ENCODE measurements at places on chromosomes 7 and 10.

DNA sequence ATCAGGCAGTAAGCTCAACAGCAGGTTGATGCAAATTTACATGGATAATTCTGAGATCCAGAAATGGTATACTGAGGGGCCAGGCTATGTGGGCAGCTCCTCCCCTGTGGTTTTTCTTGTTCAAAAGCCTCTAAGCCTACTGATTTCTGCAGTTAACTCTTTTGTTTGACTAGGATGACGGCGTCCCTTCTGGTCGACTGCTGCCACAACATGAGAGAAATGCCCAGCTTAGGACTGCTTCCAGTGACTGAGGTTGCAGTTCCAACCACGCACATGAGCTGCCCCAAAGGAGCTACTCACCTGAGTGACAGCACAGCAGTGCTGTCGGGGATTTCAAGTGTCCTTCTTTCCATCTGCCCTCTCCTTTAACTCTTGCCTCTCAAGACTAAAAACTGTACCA, 973.0 kb upstream of the GHITM start:
- DNase-seq = no peak

- no peak for DNase-seq
Observed at GRCh38 chr10:102630663-102631062, 13.6 kb upstream of the TRIM8 start.

DNA sequence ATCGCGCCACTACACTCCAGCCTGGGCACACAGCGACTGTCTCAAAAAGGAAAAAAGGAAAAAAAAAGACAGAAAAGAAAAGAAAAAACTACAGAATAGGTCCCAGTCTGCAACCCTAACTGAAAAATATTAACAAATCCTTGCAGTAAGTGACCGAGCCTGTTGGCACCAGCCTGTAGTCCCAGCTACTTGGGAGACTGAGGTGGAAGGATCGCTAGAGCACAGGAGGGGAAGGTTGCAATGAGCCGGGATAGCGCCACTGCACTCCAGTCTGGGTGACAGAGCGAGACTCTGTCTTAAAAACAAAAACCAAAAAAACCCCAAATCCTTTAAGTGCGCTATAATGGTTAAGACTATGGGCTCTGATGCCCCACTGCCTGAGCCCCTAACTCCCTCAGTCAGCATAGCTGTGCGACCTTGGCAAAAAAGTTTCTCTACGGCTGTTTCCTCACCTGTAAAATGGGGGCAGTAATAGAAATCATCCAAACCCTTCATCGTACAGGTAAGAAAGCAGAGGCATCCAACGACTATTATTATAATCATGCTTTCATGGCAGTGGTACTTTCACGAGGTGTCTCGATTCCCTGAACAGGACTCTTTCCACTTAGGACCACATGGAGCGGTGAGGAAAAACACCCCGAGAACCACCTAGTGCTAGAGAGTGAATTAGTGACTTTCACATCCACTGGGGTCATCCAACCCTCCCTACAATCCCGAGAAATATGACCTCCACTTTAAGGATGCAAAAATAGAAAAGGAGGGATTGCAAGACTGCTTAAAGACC, 755 bp downstream of the TOMM7 start:
- DNase-seq = peak; percentile 24

DNA sequence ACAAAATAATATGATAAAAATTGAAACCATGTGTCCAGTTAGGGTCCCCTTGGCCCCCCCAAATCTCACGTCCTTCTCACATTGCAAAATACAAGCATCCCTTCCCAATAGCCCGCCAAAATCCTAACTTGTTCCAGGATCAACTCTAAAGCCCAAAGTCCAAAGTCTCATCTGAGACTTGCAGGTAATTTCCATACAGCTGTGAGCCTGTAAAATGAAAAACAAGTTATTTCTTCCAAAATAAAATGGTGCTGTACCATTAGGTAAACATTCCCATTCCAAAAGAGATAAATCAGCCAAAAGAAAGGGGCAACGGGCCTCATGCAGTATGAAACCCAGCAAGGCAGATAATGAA, 51.0 kb upstream of the COBL start:
- no peak for DNase-seq

- DNase-seq = no peak
Observed at GRCh38 chr7:3733541-3734140, 432.6 kb downstream of the SDK1 start.

- peak; percentile 56 for DNase-seq
Observed at GRCh38 chr7:90345595-90346335, 751 bp upstream of the GTPBP10 start.

All from kidney tubule cell (primary cell).